ENCODE measurements at places on chromosomes 1 and 21. TPM values are rescaled to one million over a fixed set of nuclear protein-coding genes. Genes with fewer than 3 reads are reported as not detected.

The CACNA1S gene
- not detected for total RNA-seq

The SERTAD4 gene
- total RNA-seq: 2.7 TPM

The SHISAL2A gene
- total RNA-seq: 3.2 TPM

The CD1D gene
- total RNA-seq: 0.49 TPM

The SPEN gene
- total RNA-seq: 55.2 TPM

The DDR2 gene
- 153 TPM for total RNA-seq

The TMEM240 gene
- 3.9 TPM for total RNA-seq

The KRTAP24-1 gene
- total RNA-seq: not detected

The RSPH1 gene
- not detected for total RNA-seq

The C1QC gene
- total RNA-seq: 128 TPM

The VHLL gene
- not detected for total RNA-seq

The ERICH3 gene
- total RNA-seq: 0.49 TPM

The OR2M3 gene
- total RNA-seq: not detected

Data from vagina (tissue), 2 donors.